ENCODE measurements at places on chromosomes 6 and 20.
A peak's percentile ranks its signal among the peaks of the same experiment; 100 is the strongest.

- DNase-seq = no peak
Observed at GRCh38 chr6:21079468-21080048, 514.0 kb upstream of the SOX4 start.

GRCh38 chr6:113047932-113048331 lies 700.8 kb downstream of the RFPL4B start:
- no peak for DNase-seq

- no peak for DNase-seq
Observed at GRCh38 chr6:84403545-84403944, 176.1 kb upstream of the CEP162 start.

GRCh38 chr6:105389543-105389942 lies 13.3 kb downstream of the PREP start:
- no peak for DNase-seq

- peak; percentile 42 for DNase-seq
Observed at GRCh38 chr6:44263354-44264100, 1.8 kb downstream of the NFKBIE start.

- DNase-seq = no peak
Observed at GRCh38 chr20:64009811-64010387, 26.1 kb upstream of the C20orf204 start.

DNA sequence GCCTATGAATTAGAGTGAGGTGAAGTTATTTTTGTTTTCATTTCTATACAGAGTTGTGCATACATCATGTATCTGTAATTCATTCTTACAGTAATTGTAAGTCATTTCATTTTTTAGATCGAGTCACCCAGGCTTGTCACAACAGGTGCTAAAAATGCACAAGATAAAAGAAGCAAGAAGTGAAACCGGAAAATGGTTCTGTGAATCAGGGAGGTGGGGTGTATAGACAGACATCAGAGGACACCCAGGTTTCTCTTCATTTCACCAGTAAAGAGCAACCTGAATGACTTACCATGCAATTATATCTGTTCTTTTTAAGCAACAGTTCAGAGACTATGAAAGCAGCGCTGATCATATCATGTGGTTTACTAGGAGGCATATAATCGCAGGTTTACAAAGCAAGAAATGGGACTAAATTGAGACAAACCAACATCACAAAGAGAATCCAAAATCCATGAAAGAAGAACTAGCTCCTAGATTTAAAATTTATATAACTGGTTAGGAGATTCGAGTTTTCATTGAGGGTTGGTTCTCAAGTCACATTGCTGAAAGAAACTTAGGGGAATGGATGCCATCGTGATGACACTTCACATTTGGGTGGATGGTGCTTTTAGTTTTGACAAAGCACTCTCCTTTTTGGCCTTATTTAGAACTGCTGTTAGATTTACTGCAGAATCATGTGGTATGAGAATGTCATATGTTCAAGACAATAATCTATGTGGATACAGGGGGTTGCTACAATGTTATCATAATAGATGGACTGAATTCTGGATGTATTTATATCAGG lies 27.9 kb upstream of the TBC1D7 start:
- DNase-seq = peak; percentile 35

- DNase-seq = no peak
Observed at GRCh38 chr6:24761193-24761835, 13.4 kb upstream of the GMNN start.

GRCh38 chr6:6697620-6698019 lies 109.1 kb downstream of the LY86 start:
- DNase-seq = no peak

DNA sequence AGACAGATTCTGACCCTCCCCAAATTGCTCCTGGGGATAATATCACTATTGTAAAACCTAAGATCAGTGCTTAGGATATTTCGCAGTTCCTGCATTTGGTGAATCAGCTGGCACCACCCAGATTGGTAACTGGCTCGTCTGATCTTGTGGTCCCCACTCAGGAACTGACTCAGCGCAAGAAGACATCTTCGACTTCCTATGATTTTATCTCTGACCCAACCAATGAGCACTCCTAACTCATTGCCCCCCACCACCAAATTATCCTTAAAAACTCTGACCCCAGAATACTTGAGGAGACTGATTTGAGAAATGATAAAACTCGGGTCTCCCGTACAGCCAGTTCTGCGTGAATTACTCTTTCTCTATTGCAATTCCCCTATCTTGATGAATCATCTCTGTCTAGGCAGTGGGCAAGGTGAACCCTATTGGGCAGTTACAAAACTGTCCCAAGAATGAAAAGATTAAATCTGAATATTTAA lies 55.7 kb upstream of the PRND start:
- peak; percentile 59 for DNase-seq

- no peak for DNase-seq
Observed at GRCh38 chr20:46564241-46564957, 13.9 kb upstream of the OCSTAMP start.

- no peak for DNase-seq
Observed at GRCh38 chr6:18264923-18265377, 620 bp upstream of the DEK start.

- no peak for DNase-seq
Observed at GRCh38 chr6:156449569-156449968, 327.6 kb upstream of the ARID1B start.

DNA sequence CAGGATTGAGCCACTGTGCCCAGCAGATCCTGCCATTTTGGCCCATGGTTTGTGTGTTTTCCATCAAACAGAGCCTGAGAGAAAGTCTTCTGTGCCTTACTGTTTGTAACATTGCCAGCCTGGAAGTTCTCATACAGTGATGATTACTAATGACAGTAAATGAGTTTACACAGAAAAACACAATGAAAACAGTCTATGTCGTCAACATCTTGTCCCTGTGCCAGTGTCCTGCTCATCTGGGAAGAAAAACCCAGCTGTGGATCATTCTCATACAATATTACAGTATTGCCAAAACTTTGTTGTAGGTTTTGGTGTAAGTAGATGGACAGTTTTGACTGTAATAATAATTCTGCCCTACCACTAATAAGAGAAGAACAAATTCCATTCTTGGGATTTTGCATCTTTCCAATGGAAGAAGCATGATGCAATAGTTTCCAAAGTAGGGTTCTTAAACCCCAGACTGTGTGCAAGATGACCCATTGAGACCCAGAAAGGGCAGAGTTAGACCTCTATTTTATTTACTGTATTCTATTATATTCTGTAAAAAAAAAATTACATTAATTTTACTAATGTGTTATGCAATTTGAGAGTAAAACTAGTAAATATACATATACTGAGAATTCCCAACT lies 135.0 kb upstream of the JARID2 start:
- DNase-seq = no peak

DNA sequence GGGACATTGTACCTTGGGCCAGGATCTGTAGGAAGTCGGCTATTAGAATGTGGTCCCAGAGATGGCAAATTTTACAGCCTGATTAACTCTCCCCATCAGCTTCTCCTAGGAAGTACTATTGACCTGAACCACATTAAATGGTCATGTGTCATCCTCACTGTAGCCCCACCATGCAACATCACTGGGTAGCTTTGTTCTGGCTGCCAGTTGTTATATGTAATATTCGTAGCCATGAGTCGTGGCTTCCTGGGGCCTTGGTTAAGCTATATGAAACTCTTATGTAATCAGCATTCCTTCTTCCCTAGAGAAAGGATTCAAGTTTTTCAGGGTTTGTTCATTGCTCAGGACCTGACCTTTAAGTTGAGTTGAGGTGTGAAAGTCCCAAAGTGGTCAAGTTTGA lies 125.7 kb downstream of the ANKS1A start:
- DNase-seq = no peak

- DNase-seq = no peak
Observed at GRCh38 chr6:52399511-52400312, 20.4 kb upstream of the EFHC1 start.

- DNase-seq = peak; percentile 31
Observed at GRCh38 chr6:52984247-52984646, 10.8 kb downstream of the GSTA4 start.

GRCh38 chr6:113301651-113302050 lies 555.5 kb upstream of the MARCKS start:
- no peak for DNase-seq

DNA sequence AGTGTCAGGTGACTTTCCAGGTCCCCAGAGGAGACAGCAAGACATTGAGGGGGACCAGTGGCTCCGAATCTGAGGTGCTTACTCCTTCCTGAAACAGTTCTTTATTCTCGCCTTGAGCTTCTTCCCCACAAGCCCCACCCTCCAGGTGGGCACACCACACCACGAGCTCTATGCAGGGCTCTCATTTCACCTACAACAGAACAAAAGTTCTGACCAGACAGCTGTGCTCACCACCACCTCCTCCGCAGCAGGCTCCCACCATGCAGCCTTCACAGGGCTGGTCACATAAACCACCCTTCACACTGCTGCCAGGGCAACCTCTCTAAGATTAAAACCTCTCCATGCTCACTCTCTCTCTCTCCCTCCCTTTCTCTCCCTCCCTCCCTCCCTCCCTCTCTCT lies 384.5 kb upstream of the ARID1B start:
- no peak for DNase-seq

- DNase-seq = no peak
Observed at GRCh38 chr6:116437656-116438055, 23.5 kb upstream of the CALHM6 start.

DNA sequence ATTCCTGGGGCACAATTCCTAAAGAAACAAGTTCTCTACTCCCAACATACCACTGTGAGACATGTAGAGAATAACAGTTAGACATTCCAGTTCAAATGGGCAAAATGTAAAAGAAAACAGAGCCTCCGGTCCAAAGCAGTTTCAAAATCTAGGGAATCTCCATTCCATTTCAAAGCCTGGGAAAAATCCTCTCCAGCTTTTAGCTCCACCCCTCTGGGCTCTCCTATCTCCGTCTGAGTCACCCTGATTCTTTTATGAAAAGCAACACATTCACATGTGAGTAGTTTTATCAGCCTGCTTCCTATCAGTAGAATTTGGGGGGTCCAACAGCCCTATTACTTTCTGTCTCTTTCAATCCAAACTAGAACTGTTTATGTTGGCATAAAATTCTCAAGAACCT lies 3.7 kb downstream of the CSNK2A1 start:
- no peak for DNase-seq

Data from stimulated activated CD4-positive, alpha-beta T cell treated with anti-CD3 and anti-CD28 coated beads, Interleukin-1b, Interleukin-23, amount 100 ng/mL, for 48 hours (primary cell).